ENCODE measurements at places on chromosomes 3 and 15. TPM values are rescaled to one million over a fixed set of nuclear protein-coding genes. Genes with fewer than 3 reads are reported as not detected.

DNA sequence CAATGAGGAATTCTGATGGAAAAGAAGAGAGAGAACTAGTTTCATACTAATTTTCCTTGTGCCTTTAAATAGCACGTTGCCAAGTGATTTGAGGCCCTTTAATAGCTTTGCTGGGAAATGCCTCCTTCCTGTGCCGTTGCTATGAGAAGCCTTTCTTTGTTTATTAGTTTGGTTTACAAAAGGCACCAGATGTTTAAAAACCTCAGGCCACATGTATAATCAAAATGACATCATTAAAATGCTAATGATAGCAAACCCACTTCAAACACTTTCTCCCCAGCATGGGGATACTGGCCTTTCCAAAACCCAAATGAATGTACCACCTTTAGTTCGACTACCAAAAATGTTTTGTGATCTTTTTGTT is 50.0 kb upstream of the TBC1D23 start:
- peaks cover 12% of the 10 kb centered on the region for H3K4me1 ChIP-seq
- no peak overlapping the region for H3K4me3 ChIP-seq
- H3K36me3 ChIP-seq: no peaks in the 10 kb centered on the region

DNA sequence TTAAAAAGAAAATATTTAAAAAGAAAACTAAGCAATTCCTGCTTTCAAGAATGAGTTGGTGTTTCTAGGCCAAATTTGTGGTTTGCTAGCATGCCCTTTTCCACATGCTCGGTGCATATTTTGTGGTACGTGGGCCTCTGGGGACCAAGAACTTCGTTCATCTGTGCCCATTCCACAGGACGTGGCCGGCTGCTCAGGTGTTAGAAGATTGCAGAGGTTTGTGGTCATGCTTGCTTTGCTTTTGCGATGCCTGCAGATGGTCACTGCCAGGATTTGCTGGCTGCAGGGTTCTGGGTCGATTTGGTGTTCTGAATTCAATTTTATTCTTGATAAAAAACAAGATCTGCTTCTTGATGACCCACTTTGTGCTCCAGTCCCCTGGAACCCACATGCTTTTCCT is 7.5 kb downstream of the PSTPIP1 start:
- no peaks in the 10 kb centered on the region for H3K36me3 ChIP-seq
- H3K4me1 ChIP-seq: no peaks in the 10 kb centered on the region
- DNase-seq: no peak
- H3K27me3 ChIP-seq: no peaks in the 10 kb centered on the region

DNA sequence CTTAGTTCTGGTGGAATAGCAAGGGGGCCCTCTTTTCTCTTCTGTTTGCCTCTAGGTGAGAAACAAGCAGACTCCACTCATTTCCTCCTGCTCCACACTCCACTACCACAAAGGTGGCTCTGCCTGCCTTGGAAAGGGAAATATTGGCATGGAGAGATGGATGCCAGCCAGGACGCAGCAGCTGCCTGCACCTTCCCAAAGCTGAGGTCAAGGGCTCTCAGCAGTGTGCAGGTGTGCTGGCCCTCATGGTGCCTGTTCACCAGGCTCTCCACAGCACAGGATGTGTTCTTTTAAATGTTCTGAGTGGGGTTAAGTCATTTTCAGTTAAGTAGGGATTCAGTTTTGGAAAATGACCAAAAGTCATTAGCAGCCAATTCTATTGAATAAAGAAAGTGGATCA is 211.2 kb upstream of the STRIT1 start:
- H3K36me3 ChIP-seq: no peaks in the 10 kb centered on the region
- no peaks in the 10 kb centered on the region for H3K27me3 ChIP-seq
- H3K27ac ChIP-seq: no peak overlapping the region
- no peaks in the 10 kb centered on the region for H3K4me1 ChIP-seq
- no peak overlapping the region for H3K4me3 ChIP-seq

GRCh38 chr3:7204848-7205156 is 343.9 kb downstream of the GRM7 start:
- no peaks in the 10 kb centered on the region for H3K27me3 ChIP-seq
- H3K36me3 ChIP-seq: no peaks in the 10 kb centered on the region
- no peak overlapping the region for H3K4me3 ChIP-seq
- DNase-seq: no peak

DNA sequence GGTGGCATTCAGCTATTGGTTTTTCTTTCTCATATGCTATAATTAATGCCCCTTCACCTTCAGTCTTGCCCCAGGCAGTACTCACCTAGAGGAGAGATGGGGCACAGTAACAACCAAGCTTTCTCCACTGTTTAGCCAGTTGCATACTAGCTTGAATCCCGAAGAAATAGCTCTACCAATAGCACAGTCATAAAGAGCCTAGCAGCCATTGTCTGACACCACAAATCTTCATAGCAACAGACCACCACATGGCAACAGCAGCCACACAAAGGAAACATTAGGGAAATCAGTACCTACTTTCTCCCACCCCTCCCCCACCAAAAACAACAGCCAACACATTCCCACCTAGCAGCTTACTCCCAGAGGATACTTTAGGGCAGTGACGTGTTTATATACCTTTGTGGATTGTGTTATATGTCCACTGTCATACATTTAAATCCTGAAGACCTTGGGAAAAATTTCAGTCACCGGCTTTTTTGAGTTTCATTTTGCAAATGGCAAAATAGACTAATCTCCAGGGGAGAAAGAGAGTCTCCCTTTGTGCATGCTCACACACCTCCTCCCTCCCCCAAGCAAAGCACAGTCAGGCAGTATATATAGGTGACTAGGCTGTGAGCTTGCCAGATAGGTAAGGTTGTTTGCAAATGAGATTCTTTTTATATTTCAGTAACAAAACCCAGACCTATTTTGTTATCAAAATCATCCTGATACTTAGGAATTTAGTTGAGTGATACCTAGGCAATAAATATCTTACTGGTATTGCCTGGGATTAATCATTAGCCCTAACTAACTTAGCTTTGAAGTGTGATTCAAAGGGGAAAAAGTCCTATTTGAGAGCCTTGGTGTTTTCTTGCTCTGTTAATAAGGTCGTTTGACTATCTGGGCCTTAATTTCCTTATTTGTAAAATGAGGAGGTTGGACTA is 140.6 kb downstream of the RBPMS2 start:
- no peak overlapping the region for H3K4me3 ChIP-seq
- H3K27ac ChIP-seq: peak overlapping the region; percentile 51
- H3K4me1 ChIP-seq: peaks cover 6% of the 10 kb centered on the region
- H3K27me3 ChIP-seq: no peaks in the 10 kb centered on the region
- no peaks in the 10 kb centered on the region for H3K36me3 ChIP-seq
- no peak for DNase-seq

- H3K4me3 ChIP-seq: no peak overlapping the region
- H3K27me3 ChIP-seq: no peaks in the 10 kb centered on the region
- peak; percentile 59 for DNase-seq
- H3K4me1 ChIP-seq: peaks cover 9% of the 10 kb centered on the region
Observed at GRCh38 chr3:107956991-107957900, 133.6 kb downstream of the CD47 start.

- H3K27me3 ChIP-seq: no peaks in the 10 kb centered on the region
- H3K4me3 ChIP-seq: no peak overlapping the region
Observed at GRCh38 chr3:108014943-108015342, 75.9 kb downstream of the CD47 start.

GRCh38 chr3:40304352-40304751 is 5.2 kb upstream of the EIF1B start:
- H3K4me3 ChIP-seq: no peak overlapping the region
- H3K4me1 ChIP-seq: no peaks in the 10 kb centered on the region
- no peak overlapping the region for H3K27ac ChIP-seq
- no peaks in the 10 kb centered on the region for H3K27me3 ChIP-seq

DNA sequence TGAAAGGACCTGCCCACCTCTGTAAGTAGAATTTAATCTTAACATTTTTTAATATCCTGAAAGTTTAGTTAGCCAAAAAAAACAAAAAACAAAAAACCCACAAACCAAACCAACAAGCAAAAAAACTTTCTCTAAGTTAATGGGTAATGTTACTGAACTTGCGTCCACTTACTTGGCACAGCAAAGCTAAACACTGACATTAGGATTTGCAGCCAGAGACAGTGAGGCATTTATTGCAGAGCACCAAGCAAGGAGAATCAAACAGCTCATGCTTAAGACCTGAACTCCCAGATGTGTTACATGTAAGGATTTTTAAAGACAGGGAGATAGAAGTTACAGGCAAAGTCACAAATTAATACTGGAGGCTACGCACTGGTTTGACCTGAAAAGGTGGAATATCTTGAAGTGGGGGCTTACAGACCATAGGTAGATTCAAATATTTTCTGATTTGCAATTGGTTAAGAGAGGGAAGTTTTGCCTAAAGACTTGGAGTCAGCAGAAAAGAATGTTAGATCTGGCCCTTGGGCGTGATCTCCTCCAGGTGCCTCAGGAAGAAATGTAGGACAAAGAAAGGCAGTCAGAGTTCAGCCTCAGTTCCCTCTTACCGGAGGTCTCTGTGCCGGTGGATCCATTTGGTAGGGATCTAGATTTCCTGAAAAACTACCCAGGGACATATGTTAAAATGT is 205.0 kb downstream of the ADAMTSL3 start:
- DNase-seq: no peak
- no peak overlapping the region for H3K27ac ChIP-seq
- no peak overlapping the region for H3K4me3 ChIP-seq
- H3K36me3 ChIP-seq: no peaks in the 10 kb centered on the region

DNA sequence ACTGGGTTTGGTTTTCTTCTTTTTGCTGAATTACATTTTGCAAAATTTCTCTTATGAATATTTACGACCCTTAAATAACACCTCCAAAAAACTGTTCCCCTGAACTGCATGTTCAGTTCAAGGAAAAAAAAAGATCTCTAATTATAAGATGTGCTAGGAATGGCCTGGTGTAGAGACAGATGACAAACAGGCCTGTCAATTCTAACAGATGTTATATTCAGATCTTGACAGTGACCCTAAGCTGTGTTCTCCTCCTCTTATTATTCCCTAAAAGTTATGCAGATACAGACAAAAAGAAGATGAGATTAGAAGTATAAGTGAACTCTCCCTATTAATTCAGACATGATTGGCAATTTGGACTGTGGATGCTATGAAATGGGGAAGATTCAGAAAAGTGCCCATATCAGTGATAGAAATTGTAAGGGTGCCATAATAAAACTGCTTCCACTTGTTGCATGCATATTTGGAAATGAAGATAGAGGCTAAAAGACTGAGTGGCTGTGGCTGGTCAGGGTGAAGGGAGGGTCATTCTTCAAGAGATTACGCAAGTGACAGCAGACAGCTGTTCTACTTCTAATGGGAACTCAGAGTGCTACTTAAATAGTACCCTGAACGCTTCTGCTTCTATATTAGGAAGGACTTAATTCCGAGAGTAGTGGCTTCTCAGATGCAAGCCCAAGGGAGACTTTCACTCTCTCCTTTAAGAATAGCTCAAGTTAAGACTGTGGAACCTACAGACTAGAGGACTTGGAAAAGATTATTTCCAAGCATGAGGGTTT is 75.5 kb downstream of the ADAMTS9 start:
- peak; percentile 15 for DNase-seq
- no peak overlapping the region for H3K4me3 ChIP-seq
- no peaks in the 10 kb centered on the region for H3K4me1 ChIP-seq
- H3K27me3 ChIP-seq: no peaks in the 10 kb centered on the region
- peak overlapping the region; percentile 30 for H3K27ac ChIP-seq

DNA sequence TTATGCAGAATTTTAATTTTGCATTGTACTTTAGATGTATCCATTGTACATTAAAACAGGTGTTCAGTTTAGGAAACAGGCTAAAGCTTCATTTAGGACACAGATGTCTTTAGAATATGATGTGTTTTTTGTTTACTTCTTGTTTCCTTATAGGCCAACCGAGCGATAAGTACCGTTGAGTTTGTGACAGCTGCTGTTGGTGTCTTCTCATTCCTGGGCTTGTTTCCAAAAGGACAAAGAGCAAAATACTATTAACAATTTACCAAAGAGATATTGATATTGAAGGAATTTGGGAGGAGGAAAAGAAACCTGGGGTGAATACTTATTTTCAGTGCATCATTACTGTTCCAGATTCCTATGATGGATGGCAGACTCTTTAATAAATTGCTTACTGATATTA is 29.4 kb downstream of the PLAAT1 start:
- H3K4me1 ChIP-seq: no peaks in the 10 kb centered on the region
- H3K27me3 ChIP-seq: no peaks in the 10 kb centered on the region
- H3K4me3 ChIP-seq: no peak overlapping the region

DNA sequence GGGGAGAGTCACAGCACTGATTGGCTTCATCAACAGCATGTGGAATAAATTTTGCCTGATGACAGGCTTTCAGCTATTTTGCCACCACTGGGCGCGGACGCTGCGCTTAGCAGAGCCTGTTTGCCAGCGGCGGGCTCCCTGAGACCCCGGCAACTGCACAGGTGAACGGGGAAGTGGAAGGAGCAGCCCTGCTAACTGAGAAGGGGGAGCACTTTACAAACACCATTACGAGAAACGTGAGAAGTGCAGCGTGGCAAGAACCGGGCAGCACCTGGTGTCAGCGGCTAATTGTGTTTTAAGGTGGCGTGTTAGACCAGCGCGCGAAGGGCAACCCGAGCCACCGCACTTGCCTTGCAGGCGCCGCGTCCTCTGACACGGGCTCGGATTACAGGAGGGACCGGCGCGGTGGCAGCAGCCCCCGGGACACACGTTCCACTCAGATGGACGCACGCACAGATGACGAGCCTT is 307.8 kb upstream of the ARRDC4 start:
- peaks cover 21% of the 10 kb centered on the region for H3K27me3 ChIP-seq
- H3K36me3 ChIP-seq: no peaks in the 10 kb centered on the region
- peak; percentile 18 for DNase-seq
- H3K4me1 ChIP-seq: no peaks in the 10 kb centered on the region
- H3K27ac ChIP-seq: no peak overlapping the region
- H3K4me3 ChIP-seq: peak overlapping the region; percentile 3

DNA sequence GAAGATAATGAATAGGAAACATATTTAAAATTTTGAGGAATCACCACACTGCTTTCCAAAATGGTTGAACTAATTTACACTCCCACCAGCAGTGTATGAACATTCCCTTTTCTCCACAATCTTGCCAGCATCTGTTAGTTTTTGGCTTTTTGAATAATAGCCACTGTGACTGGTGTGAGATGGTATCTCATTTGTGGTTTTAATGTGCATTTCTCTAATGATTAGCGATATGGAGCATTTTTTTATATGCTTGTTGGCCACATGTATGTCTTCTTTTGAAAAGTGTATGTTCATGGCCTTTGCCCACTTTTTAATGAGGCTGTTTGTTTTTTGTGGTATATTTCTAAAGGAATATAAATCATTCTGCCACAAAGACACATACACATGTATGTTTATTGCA is 166.3 kb downstream of the NECTIN3 start:
- H3K4me1 ChIP-seq: no peaks in the 10 kb centered on the region
- H3K27me3 ChIP-seq: no peaks in the 10 kb centered on the region
- H3K4me3 ChIP-seq: no peak overlapping the region
- H3K27ac ChIP-seq: no peak overlapping the region

ANKRD34C gene
- total RNA-seq: not detected

ZNF860 gene
- total RNA-seq: 0.41 TPM

DNAJC13 gene
- 64.5 TPM for total RNA-seq

RBP2 gene
- 3.4 TPM for total RNA-seq

STRA6 gene
- total RNA-seq: not detected

ZDHHC23 gene
- 44.0 TPM for total RNA-seq
